ENCODE measurements at places on chromosomes 5 and 9.

DNA sequence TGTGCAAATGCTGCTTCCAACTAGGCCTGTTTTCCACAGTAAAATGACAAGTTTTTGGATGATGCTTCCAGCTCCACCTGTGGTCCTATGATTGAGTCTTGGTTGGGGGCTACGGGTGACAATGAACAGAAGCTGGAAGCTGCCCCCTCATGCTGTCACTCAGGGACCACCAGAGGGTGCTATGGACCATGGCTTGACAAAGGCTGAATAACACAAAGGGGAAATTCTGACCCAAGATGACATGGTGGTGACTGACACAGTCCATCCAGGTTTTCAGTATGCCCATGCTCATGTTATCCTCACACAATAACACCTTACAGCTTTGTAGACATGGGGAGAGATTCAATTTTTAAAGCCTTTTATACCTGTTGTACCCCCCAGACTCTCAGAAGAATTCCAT is 23.9 kb upstream of the SAP30L start:
- no peak for DNase-seq

- DNase-seq: peak; percentile 46
Measured at GRCh38 chr5:139747583-139748504, 47.8 kb upstream of the PSD2 start.

- DNase-seq: no peak
Measured at GRCh38 chr5:37005252-37005651, 128.7 kb downstream of the NIPBL start.

DNA sequence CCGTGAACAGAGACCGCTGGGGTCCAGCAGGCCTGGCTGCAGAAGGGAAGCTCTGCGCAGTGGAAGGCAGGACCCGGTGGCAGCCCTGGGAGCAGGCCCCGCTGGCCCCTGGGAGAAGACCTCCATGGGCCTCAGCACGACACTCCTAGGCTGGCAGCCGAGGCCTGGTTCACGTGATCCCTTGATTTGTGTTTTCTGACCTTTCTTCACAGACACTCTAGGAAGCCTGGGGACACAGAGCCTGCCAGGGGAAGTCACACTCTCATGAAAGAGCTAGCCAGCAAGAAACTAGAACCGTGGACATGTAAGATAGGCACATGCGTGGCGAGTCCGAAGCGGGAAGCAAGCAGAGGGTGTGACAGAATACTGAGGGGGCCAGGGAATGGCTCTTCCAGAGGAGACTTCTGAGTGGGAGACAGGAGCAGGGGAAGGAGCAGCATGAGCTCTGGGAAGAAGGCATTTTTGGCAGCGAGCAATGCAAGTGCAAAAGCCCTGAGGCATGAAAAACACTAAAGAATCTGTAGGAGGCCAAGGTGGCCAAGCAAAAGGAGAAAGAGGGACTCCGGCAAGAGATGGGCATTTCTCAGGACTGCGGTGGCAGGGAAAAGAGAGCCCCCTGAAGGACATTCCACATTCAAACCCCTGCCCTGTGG is 26.6 kb upstream of the IL17B start:
- no peak for DNase-seq

DNA sequence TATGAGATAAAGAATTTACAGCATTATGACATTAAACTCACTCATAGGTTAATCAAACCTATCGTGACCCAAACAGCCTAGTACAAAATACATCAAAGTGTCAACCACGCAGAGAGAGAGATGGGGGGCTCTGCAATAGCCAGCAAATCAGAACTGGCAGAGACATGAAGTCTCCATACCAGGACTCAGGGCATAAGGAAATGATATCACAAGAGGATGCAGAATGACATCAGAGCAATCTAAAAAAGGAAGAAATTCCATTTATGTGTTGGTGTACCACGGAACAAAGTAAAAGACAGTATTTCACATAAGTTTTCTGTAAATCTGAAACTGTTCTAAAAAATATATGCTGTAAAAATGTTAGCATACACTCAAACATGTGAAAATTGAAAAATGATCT is 24.6 kb downstream of the BICD2 start:
- no peak for DNase-seq

DNA sequence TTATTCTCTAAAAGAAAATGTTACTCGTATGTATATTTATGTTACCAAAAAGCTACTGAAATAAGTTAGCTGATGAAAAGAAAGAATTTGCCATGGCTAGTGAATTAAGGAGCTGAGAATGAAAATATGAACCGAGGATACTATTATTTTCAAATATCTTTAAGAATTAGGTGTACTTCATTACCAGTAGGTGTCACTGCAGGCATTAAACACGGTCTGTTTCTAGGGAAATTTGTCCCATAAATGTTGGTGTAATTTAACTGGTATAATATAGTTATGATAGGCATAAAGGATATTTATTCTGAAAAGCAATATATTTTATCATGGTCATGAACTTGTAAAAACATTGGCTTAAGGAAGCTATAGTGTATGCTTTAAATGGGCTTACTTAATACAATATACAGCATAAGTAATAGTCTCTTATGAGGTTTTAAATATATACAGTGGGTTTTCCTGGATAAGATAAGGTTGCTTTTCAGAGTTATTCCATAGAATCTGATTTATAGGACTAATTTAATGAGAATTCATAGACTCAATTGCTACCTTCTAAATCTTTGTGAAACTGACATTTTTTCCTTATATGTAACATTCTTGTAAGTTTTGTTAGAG is 72.4 kb upstream of the MPDZ start:
- DNase-seq: no peak

GRCh38 chr9:105444130-105444529 is 3.7 kb upstream of the FSD1L start:
- no peak for DNase-seq

GRCh38 chr9:116737152-116737546 is 50.0 kb downstream of the TRIM32 start:
- DNase-seq: peak; percentile 10

DNA sequence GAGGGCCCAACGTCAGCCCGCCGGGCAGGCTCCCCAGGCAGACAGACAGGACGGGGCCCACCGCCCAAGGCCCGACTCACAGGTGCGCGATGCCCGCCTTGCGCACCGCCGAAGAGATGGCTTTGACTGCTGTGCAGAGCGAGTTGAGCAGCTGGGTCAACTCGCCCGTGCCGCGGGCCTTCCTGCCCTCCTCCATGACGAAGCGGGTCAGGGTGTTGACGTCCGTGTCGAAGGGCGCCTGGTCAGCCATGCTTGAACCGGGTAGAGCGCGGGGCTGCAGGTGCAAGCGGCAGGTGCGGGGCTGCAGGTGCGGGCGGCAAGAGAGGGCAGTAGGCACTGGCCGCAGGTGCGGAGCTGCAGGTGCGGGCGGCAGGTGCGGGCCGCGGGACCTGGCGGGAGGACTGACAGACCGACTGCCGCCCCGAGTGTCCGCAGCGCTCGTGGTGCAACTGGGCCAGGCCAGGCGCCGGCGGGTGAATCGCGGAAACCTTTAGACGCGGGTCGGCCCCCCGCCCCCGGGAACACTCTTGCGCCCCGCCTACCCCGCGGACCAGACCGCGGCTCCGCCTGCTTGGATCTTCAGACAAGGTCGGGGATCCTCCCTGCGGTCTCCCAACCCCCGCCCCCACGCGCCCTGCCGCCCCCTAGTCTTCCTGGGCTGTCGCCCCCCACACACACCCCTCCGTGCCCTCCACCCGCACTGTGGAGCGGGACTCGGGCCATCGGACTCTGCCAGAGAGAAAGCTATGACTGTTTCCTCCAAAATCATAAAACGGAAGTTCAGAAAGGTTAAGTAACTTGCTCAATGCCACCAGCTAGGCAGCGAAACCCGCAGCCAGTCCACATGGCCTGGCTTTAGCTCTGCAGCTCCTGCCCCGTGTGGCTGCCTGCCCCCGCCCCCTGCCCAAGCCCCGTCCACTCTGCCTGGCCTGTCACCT is at the start of gene FBP1:
FBP1 (minus strand) TSS at position 458 of the 938 bp plus-strand sequence; CDS start at position 250, 208 bp downstream.
- DNase-seq: peak; percentile 18

All from effector memory CD8-positive, alpha-beta T cell (primary cell).